Activated T-helper 2 cell treated with anti-CD3 and anti-CD28 coated beads, Interferon-gamma antibody, Interleukin-2, Interleukin-4, amounts not matched to agents 10 μg/mL and 5 μg/mL and 100 μg/mL, durations not matched to agents 14 hours and 24 hours and 36 hours (primary cell): ENCODE measurements at places on chromosomes 6 and 20. TPM values are rescaled to one million over a fixed set of nuclear protein-coding genes. Genes with fewer than 3 reads are reported as not detected.

DNA sequence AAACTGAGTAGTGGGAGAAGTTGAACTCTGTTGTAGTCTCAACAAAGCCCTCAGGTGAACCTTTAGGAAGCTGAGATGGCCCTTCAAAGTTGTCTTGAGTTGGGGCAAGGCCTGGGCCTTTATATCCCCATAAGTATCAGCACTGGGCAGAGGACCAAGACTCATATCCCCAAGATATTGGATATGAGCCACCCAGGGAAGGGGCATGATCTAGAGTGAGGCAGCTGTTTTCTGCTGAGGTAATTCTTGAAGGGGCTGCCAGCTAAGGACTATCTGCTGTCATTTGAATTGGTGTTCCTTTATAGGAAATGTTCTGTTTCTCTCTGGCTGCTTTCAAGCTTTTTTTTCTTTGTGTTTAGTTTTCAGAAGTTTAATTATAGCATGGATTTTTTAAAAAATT, 140.7 kb upstream of the FLRT3 start:
- no peak for DNase-seq

DNA sequence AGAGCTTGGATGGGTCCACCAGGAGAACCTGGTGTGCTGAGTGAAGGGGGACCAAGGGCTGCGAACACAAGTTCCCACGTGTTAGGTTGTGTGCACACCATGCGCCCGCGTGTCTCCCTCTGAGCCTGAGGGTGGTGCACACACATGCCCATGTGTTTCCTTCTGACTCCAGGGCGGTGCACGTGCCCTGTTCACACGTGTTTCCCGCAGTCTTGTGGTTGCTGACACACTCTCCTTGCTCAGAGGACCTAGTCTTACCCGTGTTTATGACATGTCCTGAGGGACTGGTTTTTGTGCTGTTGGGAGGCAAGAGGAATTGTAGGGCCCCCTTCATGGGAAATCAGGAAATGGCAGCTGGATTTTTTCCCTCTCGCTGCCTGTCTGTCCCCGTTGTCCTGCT, 36.3 kb upstream of the PCMTD2 start:
- DNase-seq: no peak

DNA sequence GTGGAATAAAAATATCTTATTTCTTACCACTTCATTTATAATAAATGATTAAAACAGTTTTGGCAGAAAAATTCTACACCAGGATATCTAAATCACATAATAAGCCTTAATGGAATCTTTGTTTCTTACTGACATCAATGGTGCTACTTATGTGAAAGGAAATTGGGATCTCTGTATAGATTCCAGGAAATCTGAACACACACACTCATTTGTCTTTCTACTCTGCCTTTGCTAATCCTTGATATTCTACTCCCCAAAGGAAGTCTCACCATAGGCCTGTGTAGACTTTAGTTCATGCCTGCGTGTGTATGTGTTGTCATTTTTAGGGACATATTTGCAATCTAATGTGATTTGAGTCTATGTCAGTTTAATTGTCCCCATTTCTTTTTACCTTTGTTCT, 7.9 kb downstream of the ADGRB3 start:
- no peak for DNase-seq

GRCh38 chr20:48831718-48832404, 4.1 kb upstream of the PREX1 start:
- no peak for DNase-seq

GRCh38 chr20:31691646-31692275, 30.9 kb downstream of the BCL2L1 start:
- DNase-seq: no peak

DNA sequence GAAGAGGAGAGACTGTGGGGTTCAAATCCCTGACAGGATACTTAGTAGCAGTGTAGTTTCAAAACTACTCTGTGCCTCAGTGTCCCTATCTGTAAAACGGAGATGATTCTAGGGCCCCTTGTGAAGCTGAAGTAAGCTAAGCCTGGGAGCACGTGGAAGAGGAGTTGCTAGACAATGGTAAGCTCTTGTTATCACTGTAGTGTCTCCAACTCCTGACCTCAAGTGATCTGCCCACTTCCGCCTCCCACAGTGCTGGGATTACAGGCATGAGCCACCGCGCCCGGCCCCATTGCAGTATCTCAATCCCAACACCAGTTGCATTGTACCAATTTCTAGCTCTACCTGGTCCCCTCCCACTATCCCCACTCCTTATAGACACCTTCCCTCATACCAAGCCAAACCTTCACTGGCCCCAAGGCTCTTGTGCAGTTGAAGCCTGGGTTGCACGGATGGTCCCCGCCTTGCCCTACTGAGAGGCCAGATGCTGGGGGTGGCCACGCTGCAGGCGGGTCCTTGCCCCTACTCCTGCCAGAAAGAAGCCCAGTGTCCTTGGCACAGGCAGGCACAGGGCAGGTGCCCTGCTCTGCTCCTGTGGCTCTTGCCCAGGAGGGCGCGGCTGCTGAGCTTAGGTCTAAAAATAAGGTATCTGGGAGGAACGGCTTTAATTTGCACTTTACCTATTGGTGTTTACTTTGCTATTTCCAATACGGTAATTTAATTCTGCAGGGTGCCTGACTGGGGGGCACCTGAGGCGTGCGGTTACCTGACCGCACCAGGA, 118.1 kb downstream of the VEGFA start:
- no peak for DNase-seq

DNA sequence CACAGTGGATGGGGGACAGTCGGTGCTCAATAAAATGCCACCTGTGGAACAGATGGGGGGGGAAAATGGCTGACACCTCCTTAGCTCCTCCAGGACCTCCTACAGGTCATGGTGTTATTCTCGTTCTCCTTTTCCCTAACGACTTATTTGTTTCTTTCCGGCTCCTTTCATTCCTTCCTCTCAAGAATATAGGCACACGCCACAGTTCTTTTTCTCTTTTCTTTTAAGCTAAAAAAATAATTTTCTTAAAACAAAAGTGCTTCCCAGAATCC, 1.4 kb upstream of the RNASET2 start:
- DNase-seq: no peak

DNA sequence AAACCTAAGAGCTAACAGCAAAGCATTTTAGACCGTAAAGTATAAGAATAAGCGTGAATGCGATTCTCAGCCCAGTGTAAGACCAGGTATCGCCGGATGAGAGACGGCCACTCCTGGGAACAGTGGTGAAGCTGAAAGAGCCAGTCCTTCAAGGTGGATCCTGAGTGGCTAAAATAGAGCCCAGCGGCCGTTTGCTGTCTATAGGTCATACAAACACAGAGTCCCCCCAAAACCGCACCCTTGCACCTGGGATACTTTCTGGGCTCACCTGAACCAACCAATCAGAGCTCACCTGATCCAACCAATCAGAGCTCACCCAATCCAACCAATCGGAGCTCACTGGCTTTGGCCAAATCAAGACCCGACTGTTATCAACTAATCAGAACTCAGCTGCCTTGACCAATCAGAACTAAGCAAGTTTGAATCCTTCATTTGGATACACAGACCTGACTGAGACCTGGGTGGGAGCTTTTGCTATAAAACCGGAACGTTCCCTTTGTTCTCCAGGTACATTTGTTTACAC, 248.2 kb downstream of the DLL1 start:
- DNase-seq: no peak

DNA sequence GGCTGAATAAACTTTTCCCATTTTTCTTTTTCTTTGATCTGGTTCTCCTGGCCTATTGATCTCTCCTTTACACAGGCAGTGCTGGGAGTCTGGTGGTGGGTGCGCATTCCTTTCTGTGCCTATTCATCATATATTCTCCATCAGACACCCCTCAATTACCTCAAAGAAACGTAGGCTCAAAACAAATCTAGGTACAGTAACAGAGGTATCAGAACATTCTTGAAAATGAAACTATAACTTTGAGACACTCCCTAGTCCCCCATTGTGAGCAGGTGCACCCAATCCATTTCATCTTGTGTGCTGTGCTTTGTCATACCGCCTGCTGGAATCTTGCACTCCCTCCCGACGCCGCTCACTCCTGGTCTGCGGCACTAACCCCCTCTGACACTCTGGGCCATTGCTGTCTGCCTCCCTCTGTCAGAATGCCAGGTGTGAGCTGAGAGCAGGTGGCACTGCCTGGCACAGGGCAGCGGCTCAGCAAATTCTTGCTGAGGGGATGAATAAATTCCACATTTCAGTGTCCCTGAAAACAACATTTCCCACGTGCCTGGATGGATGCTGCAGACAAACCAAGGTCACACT, 303.4 kb upstream of the EXOC2 start:
- DNase-seq: no peak

DNA sequence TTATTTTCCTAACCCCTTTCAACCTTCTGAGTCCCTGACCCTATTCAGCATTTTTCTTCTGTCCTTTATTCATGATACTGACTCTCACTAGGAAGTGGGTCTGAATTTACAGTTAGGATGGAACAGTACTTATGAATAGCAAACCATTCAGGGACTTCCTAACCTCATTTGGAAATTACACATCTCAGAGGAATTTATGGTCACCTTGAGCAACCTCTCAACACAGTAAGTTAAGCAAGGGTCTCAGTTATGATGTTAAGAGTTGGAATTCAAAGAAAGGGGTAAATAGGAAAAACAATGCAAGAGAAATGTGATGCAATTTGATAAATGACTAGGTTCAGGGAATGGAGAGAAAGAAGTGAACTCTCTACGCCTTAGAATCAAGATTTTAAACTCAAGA, 97.3 kb downstream of the GPR6 start:
- no peak for DNase-seq

DNA sequence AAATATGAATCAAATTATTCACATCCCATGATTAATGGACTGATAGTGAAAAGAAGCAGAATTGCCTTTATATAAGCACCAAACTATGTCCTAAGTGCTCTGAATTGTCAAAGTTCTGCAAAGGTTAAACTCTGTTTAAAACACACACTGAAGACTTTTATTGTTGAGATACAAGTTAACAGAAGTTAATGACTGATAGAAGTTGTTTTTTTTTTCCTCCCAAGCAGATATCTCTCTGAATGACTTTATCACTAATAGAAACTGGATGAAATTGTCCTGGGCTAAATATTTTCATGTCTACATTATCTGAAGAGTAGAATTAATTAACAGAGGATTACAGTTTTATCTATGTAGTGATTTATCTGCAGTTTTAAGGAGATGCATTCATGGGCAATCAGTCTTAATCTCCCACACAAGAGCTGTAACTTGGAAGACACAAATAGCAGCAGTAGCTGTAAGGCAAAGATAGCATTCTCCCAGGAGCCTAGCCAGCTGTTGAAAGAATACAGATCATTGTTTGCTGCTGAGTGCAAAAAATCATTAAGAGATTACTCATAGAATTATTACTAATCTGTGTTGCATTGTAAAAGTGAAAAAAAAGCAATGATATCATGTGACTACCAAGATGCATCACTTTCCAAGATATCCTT, 49.9 kb downstream of the BMP5 start:
- DNase-seq: no peak

GRCh38 chr20:8971669-8972316, 97.1 kb upstream of the PLCB4 start:
- DNase-seq: no peak

DNA sequence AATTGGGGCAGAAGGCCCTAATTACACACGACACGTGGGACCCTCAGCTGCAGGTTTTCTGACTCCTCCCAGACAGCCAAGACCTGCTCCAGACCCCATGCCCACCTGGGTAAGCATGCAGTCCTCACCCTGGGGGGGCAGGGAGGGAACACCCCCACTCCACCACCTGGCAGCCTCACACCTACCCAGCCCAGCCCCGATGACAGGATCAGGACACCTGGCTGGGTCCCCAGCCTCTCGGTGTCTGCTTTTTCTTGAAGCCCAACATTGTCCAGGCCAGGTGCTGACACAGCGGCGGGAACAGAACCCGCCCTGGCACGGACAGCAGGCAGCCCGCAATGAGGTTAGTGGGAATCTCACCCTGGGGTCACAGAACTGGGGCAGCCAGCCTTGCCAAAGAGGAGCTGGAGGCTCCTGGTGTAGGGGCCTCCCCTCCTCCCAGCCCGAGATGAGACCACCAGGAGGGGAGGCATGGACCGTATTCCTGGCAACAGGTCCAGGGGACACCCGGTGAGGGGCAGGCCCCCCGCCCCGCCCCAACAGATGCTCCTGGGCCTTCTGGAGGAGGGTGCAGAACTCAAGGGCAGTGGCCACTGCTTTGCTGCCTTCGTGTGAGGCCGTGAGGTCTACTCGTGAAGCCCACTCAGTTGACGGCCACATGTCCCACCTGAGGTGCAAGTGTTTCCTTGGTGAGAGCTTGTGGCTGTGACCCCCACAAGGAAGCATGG, 103.8 kb downstream of the DLL1 start:
- DNase-seq: no peak

- no peak for DNase-seq
Observed at GRCh38 chr6:118558464-118559217, 10.5 kb downstream of the PLN start.

The LPA gene
- not detected in 2 replicates for total RNA-seq

The PHACTR1 gene
- 0.05 and 0.11 TPM in 2 replicates for total RNA-seq

The JAG1 gene
- total RNA-seq: 2.8 and 3.1 TPM in 2 replicates

The PRR18 gene
- total RNA-seq: 0.14 and 0.25 TPM in 2 replicates

The SLC35F1 gene
- total RNA-seq: 0.09 TPM in 1 of 2 replicates, not detected in the other
